ENCODE measurements at places on chromosomes 2 and 18.
A peak's percentile ranks its signal among the peaks of the same experiment; 100 is the strongest.

DNA sequence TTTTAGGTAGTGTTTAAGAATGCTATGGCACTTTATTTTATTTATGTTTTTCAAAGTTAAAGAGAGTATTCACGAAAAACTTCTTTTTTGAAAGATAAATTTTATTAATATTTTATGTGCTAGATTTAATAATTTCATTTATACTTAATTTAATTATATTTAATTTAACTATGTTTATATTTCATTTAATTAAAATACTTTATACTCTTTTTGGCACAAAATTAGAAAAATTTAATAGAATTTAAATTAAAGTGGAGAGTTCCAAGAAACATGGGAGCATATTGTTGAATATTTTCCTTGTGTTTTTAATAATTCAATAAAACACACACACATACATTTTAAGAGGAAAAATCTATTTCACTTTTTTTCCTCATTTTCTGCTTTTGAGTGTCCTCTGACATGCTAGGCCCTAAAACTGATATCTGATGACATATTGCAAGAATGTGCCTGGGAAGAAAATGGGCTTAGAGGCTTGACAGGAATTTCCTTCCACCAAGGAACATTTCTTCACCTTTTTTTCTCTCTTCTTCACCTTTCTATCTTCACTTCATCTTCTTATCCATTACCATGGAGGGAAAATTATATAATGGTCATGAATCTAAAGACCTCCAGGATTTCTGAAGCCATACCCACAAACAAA is 15.4 kb downstream of the ARHGAP28 start:
- DNase-seq, result no peak

DNA sequence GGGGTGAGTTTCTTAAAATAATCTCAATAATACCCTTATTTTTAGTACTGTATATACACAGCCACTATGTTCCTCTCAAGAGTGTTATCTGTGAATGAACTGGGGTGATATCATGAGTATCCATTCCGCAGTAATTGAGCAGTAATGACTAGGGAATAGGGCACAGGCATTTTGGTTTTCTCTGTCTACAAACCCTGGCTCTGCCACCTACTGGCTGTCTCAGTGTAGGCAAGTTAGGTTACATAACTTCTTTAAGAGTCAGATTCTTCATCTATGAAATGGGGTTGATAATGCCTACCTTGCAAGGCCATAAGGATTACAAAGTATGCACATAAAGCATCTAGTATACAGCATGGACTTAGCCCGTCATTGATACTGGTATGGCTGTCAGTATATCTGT is 555.8 kb downstream of the NRXN1 start:
- DNase-seq, result no peak

GRCh38 chr2:111662039-111662770 is 221.8 kb downstream of the ANAPC1 start:
- DNase-seq, result peak; percentile 29

DNA sequence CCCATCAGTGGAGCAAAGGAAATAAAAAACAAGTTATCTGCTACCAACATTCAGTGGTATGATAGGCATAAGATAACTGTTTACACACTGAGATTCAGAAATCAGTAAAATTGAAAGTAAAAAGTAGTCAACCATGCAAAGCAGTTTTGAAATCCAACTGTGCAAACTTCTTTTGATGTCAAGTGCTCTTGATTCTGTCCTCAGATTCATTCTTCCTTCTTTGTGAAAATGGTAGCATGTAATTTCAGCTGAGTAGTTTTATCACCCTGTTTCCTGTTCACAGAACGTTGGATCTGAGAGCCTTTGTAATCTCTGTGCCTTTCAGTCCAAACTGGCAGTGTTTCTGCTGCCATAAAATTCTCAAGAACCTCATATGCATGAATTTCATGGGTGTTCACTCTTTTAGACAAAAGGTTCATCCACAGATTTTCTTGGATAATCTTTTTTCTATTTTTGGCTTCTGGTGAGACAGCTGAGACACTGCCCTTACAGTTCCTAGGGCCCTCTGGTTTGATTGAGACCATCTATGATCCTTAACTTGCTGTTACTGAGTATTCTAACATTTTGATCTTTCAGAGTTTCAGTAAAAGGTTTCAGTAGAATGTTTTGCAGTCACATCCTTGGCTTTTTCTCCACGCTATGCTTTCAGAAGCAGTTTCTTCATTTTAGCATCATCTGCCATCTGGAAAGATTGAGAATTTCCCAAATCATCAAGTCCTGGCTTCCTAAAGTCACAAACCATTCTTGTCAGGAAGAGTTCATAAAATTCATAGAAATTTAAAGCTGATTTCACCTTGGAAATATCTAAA is 272.3 kb upstream of the EPHA4 start:
- DNase-seq, result no peak

GRCh38 chr2:227539465-227539956 is 59.2 kb upstream of the SCYGR2 start:
- no peak for DNase-seq

All from AG09309 (cell line).